GM23338 (cell line): ENCODE measurements at places on chromosomes 5 and 9. TPM values are rescaled to one million over a fixed set of nuclear protein-coding genes. Genes with fewer than 3 reads are reported as not detected.
A peak's percentile ranks its signal among the peaks of the same experiment; 100 is the strongest.

SPTLC1 gene
- total RNA-seq: 91.0 and 100 TPM in 2 replicates

PDE8B gene
- 0.45 and 0.54 TPM in 2 replicates for total RNA-seq

DMRT3 gene
- not detected in 2 replicates for total RNA-seq

DNA sequence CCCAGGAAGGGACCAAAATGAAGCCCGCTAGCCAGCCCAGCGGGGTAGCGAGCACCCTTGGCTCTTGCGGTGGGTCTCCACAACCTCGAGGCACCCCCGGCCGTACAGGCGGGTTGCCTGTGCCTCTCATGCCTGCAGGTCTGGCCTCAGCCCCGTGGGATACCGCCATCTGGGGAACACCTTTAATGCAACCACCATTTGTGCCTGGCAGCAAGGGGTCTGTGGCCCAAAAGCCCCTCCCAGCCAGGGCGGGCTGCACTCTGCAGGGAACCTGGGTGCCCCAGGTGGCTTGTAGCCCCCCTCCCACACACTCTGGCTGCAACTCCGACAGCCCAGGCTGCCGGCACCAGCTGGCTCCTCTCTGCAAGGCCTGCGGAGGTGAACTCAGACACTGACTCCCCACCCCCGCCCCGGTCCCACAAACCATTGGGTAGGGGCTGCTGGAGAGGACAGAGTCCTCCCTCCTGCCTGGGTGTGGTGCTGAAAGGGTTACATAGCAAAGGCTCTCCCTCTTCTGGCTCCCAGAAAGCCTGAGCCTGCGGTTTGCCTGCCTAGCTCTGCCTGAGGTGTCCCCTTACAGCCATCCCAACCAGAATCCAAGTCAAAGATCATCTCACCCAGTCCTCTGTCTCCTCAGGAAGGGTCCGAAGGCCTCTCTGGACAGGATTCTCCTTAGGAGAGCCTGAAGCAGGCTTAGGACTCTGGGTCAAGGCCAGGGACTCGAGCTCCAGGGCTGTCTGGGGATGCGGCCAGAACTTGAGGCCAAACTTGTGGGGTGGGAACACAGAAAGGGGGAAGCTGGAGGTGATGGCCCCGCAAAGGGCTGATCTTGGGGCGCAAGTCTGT is 109.4 kb downstream of the PSD2 start:
- H3K27me3 ChIP-seq: peaks cover 84% of the 10 kb centered on the region
- H3K36me3 ChIP-seq: no peaks in the 10 kb centered on the region
- peak overlapping the region; percentile 84 for H3K4me3 ChIP-seq
- peak; percentile 82 for DNase-seq
- H3K4me1 ChIP-seq: peaks cover 12% of the 10 kb centered on the region

DNA sequence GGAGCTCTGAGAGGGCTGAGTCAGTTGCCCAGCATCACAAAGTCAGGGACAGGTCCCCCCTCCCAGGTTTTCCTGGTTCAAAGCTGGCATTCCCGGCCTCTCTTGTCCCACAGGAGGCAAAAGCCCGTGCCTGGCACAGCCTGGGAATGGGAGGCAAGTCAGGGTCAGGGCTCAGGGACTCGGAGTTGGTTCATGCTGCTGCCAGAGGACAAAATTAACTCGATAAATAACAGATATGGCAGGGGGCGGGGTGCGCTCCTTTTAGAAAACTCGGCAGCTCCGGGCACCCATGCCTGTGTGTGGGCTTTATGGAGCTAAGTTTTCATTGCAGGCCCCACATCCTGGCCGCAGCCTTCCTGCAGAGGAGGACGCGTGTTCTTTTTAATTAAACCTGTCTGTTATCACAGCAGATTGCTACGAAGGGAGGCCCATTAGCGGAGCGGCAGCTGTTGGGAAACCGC is 62.8 kb upstream of the LMX1B start:
- no peaks in the 10 kb centered on the region for H3K27me3 ChIP-seq
- H3K27ac ChIP-seq: no peak overlapping the region

DNA sequence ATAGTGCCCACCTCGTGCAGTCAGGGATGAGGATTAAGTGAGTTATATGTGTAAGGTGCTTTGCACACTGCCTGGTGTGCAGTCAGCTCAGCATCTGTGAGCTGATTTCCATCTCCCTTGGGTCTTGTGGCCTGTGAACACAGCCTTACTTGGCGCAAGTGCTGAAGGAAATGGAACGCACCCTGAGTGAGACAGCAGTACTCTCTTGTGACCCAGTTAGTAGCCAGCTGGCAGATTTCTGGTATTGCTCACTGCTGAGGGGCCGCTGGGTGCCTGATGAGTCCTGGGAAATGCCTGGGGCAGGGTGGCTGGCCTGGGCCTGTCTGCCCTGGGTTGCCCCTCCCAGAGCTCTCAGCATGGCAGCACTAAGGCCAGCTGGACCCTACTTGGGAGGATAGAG is 90.9 kb upstream of the BOD1 start:
- H3K36me3 ChIP-seq: no peaks in the 10 kb centered on the region
- H3K4me3 ChIP-seq: no peak overlapping the region
- no peaks in the 10 kb centered on the region for H3K4me1 ChIP-seq

DNA sequence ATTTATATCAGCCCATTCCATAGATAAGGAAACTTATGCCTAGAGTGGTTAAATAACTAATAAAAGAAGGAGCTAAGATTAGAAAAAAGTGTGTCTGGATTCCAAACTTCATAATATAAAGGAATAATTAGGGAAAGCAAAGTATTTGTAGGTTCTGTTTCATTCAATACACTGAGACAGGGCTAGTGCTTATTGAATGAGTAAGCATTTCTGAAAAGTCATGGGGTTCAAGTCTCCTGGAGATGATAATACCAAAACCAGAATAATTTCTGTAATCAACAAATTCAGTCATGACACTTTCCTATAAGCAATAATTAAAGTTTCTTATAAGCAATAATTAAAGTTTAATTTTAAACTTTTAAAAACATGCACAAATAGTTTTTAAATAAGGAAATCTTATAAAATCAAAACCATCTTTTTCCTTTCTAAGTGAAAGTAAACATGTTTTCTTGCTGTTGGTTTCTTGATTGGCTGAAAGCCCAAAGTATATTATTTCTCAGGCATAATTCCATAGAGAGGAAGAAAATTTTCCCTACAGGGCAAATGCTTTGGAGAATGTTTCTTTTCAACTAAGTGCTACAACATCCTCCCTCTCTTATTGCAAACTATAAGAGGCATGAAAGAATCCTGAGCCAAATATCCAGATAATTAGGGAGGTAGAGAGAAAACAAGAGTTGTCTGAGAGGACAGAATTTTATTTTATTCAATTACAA is 510.2 kb downstream of the PRELID2 start:
- no peak overlapping the region for H3K4me3 ChIP-seq
- no peaks in the 10 kb centered on the region for H3K27me3 ChIP-seq
- no peak overlapping the region for H3K27ac ChIP-seq
- no peaks in the 10 kb centered on the region for H3K36me3 ChIP-seq
- DNase-seq: no peak
- H3K4me1 ChIP-seq: no peaks in the 10 kb centered on the region

- no peak overlapping the region for H3K4me3 ChIP-seq
- H3K27me3 ChIP-seq: no peaks in the 10 kb centered on the region
- no peaks in the 10 kb centered on the region for H3K36me3 ChIP-seq
- peak overlapping the region; percentile 85 for H3K27ac ChIP-seq
These were observed 89.9 kb downstream of the SEMA5A start for GRCh38 chr5:9455826-9456434.

DNA sequence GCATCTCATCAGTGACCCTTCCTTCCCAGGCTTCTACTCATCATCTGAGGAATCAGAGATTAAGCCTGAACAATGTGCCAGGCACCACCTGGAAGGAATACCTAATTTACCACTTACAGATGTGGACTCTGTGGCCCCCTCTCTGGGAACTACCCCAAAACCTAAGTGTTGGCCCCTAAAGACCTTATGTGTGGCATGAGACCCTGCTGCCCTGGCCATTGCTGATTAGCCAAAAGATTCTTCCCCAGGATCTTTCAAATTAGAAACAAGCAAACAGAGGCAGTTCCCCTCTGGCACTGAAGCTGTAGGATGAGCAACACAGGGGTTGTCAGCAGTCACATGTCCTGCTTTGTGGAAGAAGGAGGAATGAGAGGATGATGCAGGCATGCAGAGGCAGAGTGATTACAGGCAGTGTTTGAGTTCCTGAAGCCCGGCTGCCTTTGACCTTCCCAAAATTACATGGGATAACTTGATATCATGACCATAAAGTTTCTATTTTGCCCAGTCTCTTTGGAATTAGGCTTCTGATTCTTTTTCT is 10.6 kb downstream of the SPINK4 start:
- H3K36me3 ChIP-seq: peaks cover 21% of the 10 kb centered on the region
- no peak overlapping the region for H3K27ac ChIP-seq
- no peaks in the 10 kb centered on the region for H3K27me3 ChIP-seq
- H3K4me3 ChIP-seq: no peak overlapping the region

DNA sequence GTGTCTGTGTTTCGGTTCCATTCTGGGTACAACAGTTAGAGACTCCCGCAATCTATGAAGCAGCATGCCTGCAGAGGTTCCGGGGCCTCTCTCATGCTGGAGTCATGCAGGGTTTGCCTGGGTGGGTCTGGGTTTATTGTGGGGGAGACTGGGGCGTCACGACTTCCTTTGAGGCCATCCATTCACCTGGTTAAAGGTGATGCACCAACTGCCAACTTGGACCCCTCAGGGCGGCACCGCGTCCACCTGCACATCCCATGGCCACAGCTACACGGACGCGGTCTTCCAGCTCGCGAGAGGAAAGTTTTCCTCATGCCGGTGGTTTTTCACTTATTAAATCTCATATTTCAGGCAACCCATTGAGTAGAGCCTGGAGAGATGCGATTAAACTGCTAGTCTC is 30.9 kb upstream of the IRX4 start:
- H3K4me1 ChIP-seq: no peaks in the 10 kb centered on the region
- H3K36me3 ChIP-seq: no peaks in the 10 kb centered on the region
- H3K4me3 ChIP-seq: no peak overlapping the region
- no peak overlapping the region for H3K27ac ChIP-seq
- DNase-seq: no peak
- no peaks in the 10 kb centered on the region for H3K27me3 ChIP-seq

DNA sequence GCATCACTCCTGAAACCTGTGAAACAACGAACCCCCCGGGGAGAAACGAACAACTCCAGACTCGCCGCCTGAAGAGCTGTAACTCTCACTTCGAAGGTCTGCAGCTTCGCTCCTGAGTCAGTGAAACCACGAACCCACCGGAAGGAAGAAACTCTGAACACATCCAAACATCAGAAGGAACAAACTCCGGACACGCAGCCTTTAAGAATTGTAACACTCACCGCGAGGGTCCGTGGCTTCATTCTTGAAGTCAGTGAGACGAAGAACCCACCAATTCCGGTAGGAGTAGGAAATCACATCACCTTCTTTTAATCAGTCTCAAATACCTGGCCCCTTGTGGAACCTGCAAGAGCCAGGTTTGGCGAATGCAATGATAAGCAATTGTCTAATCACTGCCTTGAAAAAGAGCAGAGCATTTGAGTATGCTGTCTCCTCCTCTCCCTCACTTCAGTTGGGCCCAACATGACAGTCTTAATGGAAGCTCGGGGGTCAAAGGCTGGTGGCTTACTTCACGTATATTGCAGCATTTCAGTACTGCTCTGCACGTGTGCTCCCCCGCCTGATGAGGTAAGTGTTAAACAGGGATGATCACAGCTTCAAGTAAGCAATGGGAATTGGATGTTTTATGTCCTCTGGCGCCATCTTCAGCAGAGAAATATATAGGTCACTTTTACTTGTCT is 473 bp downstream of the IRGM start:
- no peak overlapping the region for H3K27ac ChIP-seq
- no peak overlapping the region for H3K4me3 ChIP-seq

DNA sequence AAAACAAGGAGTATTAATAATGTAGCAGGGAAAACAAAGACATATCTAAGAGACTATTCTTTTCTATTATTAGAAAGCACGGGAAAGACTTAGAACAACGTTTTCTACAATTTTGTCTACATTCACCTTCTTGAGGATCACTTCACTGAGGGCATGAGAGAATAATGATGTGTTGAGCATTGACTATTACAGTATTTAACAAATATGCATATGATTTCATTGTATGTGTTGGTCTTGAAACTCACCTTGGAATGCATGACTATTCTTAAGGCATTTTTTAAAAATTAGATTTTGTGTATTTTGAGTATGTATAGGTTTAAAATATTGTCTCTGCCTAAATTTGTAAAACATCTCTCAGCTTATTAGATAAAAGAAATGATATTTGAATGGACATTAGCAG is 1.2 kb downstream of the FSD1L start:
- no peak overlapping the region for H3K27ac ChIP-seq
- H3K4me1 ChIP-seq: peaks cover 11% of the 10 kb centered on the region
- peak overlapping the region; percentile 95 for H3K4me3 ChIP-seq
- no peaks in the 10 kb centered on the region for H3K36me3 ChIP-seq
- no peak for DNase-seq

DNA sequence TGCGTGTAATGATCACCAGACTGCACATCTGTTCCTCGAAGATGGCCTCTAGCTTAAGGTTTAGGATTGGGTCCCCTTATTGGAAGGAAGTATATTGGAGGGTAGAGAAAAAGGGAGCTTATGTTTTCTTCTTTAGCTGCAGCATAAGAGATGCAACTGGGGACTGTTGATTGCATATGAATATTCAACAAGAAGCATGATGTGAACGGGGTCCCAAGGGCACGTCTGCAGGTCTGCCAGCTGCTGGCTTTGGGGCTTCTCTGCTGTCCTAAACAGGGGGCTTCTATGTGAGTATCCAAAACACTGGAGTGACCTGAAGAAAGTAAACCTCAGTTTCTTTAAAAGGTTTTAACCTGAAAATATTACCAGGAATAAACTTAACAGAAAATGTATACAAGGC is 3.6 kb upstream of the BNIP1 start:
- H3K27ac ChIP-seq: no peak overlapping the region
- no peaks in the 10 kb centered on the region for H3K27me3 ChIP-seq
- H3K36me3 ChIP-seq: no peaks in the 10 kb centered on the region
- H3K4me1 ChIP-seq: peaks cover 31% of the 10 kb centered on the region

DNA sequence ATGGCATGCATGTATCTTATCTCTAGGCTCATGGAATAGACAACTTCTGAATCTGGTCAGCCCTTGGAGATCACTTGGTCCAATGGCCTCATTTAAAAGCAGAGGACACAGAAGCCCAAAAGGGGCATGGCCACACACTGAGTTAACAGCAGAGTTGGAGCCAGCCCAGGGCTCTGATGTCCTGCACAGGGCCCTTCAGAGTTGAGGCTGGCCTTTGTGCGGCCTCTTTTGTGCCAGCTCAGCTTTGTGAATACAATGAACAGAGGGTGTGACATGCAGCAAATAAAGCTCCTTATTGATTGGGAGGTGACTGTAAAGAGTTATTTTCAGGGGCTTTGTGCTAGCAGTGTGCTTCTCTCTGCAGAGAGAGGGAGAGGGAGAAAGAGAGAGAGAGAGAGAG is 150.1 kb upstream of the STK32A start:
- no peaks in the 10 kb centered on the region for H3K27me3 ChIP-seq
- H3K36me3 ChIP-seq: no peaks in the 10 kb centered on the region
- H3K4me1 ChIP-seq: no peaks in the 10 kb centered on the region
- H3K4me3 ChIP-seq: no peak overlapping the region
- no peak for DNase-seq

GRCh38 chr5:89869346-89869745 is 540.2 kb downstream of the CETN3 start:
- H3K36me3 ChIP-seq: no peaks in the 10 kb centered on the region
- H3K4me1 ChIP-seq: peaks cover 17% of the 10 kb centered on the region; the same call in 1 of the 2 replicates
- H3K27ac ChIP-seq: no peak overlapping the region
- H3K4me3 ChIP-seq: no peak overlapping the region
- DNase-seq: no peak

GRCh38 chr9:726005-726404 is 115.5 kb upstream of the DMRT1 start:
- no peaks in the 10 kb centered on the region for H3K27me3 ChIP-seq
- no peak overlapping the region for H3K4me3 ChIP-seq
- peaks cover 38% of the 10 kb centered on the region for H3K4me1 ChIP-seq
- DNase-seq: peak; percentile 33
- peak overlapping the region; percentile 13 for H3K27ac ChIP-seq
